T-cell (primary cell): ENCODE measurements at places on chromosomes 5 and 9.

DNA sequence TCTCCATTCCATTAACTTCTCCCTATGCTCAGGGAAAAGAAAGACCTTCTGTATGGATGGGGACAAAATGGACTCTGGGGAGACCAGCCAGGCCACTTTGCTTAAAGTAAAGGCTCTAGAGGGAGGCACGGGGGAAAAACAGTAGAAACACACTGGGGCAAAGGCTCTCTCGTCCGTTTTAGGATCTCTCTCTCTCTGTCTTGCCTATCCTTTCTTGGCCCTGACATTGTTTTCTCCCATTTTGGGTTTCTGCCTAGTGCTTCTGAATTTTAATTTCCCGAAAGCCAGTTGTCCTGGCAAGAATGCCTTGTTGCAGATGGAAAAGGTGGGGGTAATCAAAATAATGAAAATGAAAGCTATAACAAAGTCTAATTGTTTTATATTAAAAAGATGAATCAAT is 28.2 kb downstream of the NMUR2 start:
- no peaks in the 10 kb centered on the region for H3K4me1 ChIP-seq
- H3K4me3 ChIP-seq: no peak overlapping the region
- H3K27me3 ChIP-seq: no peaks in the 10 kb centered on the region
- no peak for DNase-seq
- H3K36me3 ChIP-seq: no peaks in the 10 kb centered on the region
- H3K27ac ChIP-seq: no peak overlapping the region

- no peak overlapping the region for H3K27ac ChIP-seq
- H3K4me3 ChIP-seq: no peak overlapping the region
- H3K27me3 ChIP-seq: no peaks in the 10 kb centered on the region
Observed at GRCh38 chr9:110545705-110546104, 33.8 kb downstream of the SVEP1 start.

- no peaks in the 10 kb centered on the region for H3K36me3 ChIP-seq
- no peak overlapping the region for H3K27ac ChIP-seq
- no peaks in the 10 kb centered on the region for H3K27me3 ChIP-seq
- no peak for DNase-seq
- H3K4me3 ChIP-seq: no peak overlapping the region
- H3K4me1 ChIP-seq: no peaks in the 10 kb centered on the region
Observed at GRCh38 chr9:116237456-116237855, 83.9 kb downstream of the PAPPA start.

DNA sequence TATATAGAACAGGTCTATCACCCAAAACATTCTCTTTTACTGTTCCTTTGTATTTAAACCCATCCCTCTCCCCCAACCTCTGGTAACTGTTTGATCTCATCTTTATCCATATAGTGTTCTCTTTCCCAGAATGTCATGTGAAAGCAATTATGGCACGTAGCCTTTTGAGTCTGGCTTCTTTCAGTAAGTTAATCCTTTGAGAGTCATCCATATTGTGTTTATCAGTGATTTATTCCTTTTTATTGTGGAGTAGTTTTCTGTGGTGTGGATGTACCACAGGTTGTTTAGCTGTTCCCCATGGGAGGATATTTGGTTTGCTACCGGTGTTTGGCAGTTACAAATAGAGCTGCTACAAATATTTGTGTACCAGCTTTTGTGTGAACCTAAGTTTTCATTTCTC is 38.0 kb downstream of the HMGXB3 start:
- H3K27ac ChIP-seq: no peak overlapping the region
- peaks cover 11% of the 10 kb centered on the region for H3K36me3 ChIP-seq
- no peak for DNase-seq
- H3K4me1 ChIP-seq: peaks cover 4% of the 10 kb centered on the region
- no peak overlapping the region for H3K4me3 ChIP-seq

DNA sequence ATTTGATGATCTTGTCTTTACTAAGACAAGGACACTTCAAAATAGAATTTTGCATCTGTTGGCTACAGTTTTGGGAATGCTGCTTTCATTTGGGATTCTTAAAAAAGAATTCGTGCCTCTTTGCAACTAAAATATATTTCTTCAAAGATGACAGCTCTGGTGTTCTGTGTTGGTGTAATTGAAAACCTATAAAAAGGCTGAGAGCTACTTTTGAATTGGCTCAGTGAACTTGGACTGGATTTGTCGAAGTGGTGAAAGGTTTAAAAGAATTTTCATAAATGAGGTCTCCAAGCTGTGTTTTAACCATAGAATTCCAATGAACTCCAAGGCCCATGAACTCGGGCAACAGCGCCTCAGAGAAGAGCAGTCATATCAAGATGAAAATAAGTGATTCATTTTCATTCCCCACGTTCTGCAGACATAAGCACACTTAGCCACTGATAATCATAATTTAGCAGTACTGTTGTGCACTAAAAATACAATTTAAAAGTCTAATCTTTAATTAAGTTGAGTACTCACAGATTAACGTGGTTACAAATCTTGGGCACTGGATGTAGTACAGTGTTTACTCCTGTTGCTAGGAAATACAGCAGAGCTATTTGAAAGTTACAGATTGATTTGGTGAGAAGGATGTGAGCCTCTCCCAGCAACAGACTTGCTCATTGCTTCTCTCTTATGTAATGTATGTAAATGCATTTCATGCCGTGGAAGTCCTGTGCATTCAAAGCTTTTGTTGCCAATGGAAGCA is 10.9 kb downstream of the SNCAIP start:
- H3K27me3 ChIP-seq: no peaks in the 10 kb centered on the region
- H3K36me3 ChIP-seq: no peaks in the 10 kb centered on the region
- no peak overlapping the region for H3K4me3 ChIP-seq

- no peaks in the 10 kb centered on the region for H3K4me1 ChIP-seq
- no peaks in the 10 kb centered on the region for H3K36me3 ChIP-seq
- no peak overlapping the region for H3K4me3 ChIP-seq
Observed at GRCh38 chr5:111142932-111143331, 50.8 kb downstream of the WDR36 start.

- no peaks in the 10 kb centered on the region for H3K27me3 ChIP-seq
- no peak for DNase-seq
- no peaks in the 10 kb centered on the region for H3K4me1 ChIP-seq
- peaks cover 4% of the 10 kb centered on the region for H3K36me3 ChIP-seq
- H3K4me3 ChIP-seq: no peak overlapping the region
Observed at GRCh38 chr9:120642129-120642770, 62.3 kb upstream of the CDK5RAP2 start.

- H3K27me3 ChIP-seq: peaks cover 9% of the 10 kb centered on the region
- H3K27ac ChIP-seq: no peak overlapping the region
- H3K4me3 ChIP-seq: no peak overlapping the region
- no peaks in the 10 kb centered on the region for H3K36me3 ChIP-seq
- H3K4me1 ChIP-seq: no peaks in the 10 kb centered on the region
- DNase-seq: no peak
Observed at GRCh38 chr9:124429530-124429867, 14.3 kb upstream of the PSMB7 start.

DNA sequence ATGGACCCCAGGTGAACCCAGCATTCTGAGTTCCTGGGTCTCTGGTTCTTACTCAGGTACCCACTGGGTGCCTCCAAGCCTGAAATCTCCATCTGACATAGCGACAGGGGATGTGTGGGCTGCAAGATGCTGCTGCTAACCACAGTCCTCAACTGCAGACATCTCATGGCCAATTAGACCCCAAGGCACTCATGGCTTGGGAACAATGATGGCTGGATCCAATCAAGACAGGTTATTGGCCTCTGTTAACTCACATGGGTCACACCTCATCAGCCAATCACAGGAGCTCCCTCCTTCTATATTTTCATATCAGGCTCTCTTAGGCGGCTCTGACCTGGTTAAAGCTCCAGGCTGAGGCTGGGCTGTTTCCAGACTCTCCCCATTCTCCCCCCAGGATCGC is 57.0 kb downstream of the CXXC5 start:
- H3K4me3 ChIP-seq: no peak overlapping the region
- H3K36me3 ChIP-seq: no peaks in the 10 kb centered on the region
- DNase-seq: no peak
- no peaks in the 10 kb centered on the region for H3K27me3 ChIP-seq

GRCh38 chr5:137667341-137667740 is 68.5 kb downstream of the KLHL3 start:
- H3K4me1 ChIP-seq: peaks cover 6% of the 10 kb centered on the region
- H3K4me3 ChIP-seq: no peak overlapping the region
- DNase-seq: no peak
- H3K27ac ChIP-seq: no peak overlapping the region
- no peaks in the 10 kb centered on the region for H3K27me3 ChIP-seq

GRCh38 chr5:147427521-147428401 is 82.1 kb downstream of the DPYSL3 start:
- no peak overlapping the region for H3K4me3 ChIP-seq
- DNase-seq: no peak
- H3K27me3 ChIP-seq: no peaks in the 10 kb centered on the region

GRCh38 chr5:125310749-125311148 is 564.3 kb upstream of the ZNF608 start:
- no peak for DNase-seq
- H3K36me3 ChIP-seq: no peaks in the 10 kb centered on the region
- no peak overlapping the region for H3K27ac ChIP-seq
- no peaks in the 10 kb centered on the region for H3K4me1 ChIP-seq
- no peak overlapping the region for H3K4me3 ChIP-seq
- H3K27me3 ChIP-seq: no peaks in the 10 kb centered on the region

DNA sequence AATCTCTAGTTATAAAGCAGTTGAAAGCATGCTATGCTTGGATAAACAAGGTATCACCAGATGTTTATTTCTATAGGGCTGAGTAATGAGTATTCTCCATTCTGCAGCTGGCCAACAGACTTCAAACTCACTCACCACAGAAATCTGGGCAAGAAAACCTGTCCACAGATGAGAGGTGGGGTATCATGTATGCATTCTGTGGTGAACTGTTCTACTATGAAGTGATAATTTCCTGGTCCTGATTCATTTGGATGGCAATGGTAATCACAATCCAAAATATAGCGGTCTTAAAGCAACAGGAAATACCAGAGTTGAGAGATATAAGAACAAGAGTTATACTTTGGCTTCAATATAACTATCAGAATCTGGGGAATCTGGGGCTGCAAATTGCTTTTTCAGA is 65.9 kb upstream of the EFNA5 start:
- no peaks in the 10 kb centered on the region for H3K4me1 ChIP-seq
- no peaks in the 10 kb centered on the region for H3K27me3 ChIP-seq
- no peak overlapping the region for H3K27ac ChIP-seq
- no peaks in the 10 kb centered on the region for H3K36me3 ChIP-seq
- H3K4me3 ChIP-seq: no peak overlapping the region

- no peaks in the 10 kb centered on the region for H3K36me3 ChIP-seq
- peaks cover 59% of the 10 kb centered on the region for H3K27me3 ChIP-seq
- H3K4me1 ChIP-seq: no peaks in the 10 kb centered on the region
- no peak overlapping the region for H3K4me3 ChIP-seq
Observed at GRCh38 chr9:133204335-133204992, 4.6 kb downstream of the OBP2B start.

GRCh38 chr5:127290946-127291693 is 524 bp downstream of the MEGF10 start:
- H3K36me3 ChIP-seq: no peaks in the 10 kb centered on the region
- H3K4me1 ChIP-seq: peaks cover 8% of the 10 kb centered on the region

- H3K27me3 ChIP-seq: no peaks in the 10 kb centered on the region
- no peak overlapping the region for H3K27ac ChIP-seq
Observed at GRCh38 chr9:80156756-80157472, 585.1 kb downstream of the TLE4 start.

- no peak overlapping the region for H3K4me3 ChIP-seq
- H3K36me3 ChIP-seq: no peaks in the 10 kb centered on the region
- peaks cover 8% of the 10 kb centered on the region for H3K4me1 ChIP-seq
Observed at GRCh38 chr5:54742417-54742891, 224.9 kb downstream of the SNX18 start.

- H3K27me3 ChIP-seq: no peaks in the 10 kb centered on the region
- no peaks in the 10 kb centered on the region for H3K4me1 ChIP-seq
- no peak overlapping the region for H3K4me3 ChIP-seq
- H3K27ac ChIP-seq: no peak overlapping the region
Observed at GRCh38 chr5:138503487-138504270, 38.4 kb downstream of the EGR1 start.

DNA sequence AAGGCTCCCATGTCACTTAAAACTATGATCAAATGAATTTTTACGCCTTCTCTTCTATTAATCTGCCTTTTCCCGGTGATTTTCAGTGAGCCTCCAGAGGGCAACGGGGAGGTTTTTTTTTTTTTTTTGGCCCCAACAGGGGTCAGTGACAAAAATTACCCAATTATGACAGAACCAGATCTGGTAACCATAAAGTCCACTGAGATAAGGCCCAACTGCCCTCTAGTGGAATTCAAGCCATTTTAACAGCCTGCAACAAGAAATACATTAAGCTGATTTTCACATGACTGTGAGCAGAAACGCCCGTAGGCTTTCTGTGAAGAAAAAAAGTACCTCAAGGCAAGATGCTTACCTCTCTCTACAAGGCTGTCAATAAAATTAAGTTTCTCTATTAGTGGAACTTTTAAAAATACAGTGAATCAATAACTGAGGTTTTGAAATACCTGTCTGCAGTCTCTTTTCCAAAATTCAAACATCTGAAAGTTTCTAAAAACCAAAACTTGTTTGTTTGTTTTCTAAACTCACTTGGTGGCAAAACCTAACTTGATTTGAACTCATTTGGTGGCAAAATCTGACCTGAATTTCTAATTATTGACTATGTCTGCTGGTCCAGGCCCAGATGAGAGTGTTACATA is 49.7 kb upstream of the FST start:
- H3K27me3 ChIP-seq: peaks cover 6% of the 10 kb centered on the region
- no peak overlapping the region for H3K4me3 ChIP-seq
- H3K27ac ChIP-seq: no peak overlapping the region
- DNase-seq: no peak

- peak overlapping the region; percentile 96 for H3K27ac ChIP-seq
- peaks cover 2% of the 10 kb centered on the region for H3K36me3 ChIP-seq
- peaks cover 26% of the 10 kb centered on the region for H3K4me1 ChIP-seq
- H3K4me3 ChIP-seq: peak overlapping the region; percentile 61
- no peaks in the 10 kb centered on the region for H3K27me3 ChIP-seq
Observed at GRCh38 chr5:134174841-134175839, 1.6 kb downstream of the SKP1 start.

GRCh38 chr9:72526901-72527800 is 5.7 kb downstream of the TMC1 start:
- H3K4me3 ChIP-seq: peak overlapping the region; percentile 36
- H3K27me3 ChIP-seq: no peaks in the 10 kb centered on the region
- H3K4me1 ChIP-seq: peaks cover 5% of the 10 kb centered on the region
- H3K36me3 ChIP-seq: no peaks in the 10 kb centered on the region

DNA sequence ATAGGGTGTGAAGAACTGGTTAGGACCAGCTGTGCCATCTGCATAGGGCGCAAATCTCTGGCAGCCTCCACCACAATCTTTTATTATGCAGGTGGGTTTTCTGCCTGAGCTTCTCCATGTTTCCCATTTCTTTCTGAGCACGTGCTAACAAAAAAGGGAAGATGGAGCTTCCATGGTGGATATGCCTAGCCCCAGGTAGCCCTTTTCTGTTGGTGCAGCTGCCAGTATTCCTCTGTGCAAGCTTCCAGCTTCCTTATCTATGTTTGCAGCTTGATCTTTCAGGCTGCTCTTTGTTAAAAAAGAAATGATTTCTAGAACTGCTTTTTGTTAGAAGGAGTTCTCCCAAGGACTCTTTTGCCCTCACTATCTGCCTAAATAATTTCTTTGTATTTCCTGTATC is 95.0 kb upstream of the EPB41L4A start:
- no peak overlapping the region for H3K4me3 ChIP-seq
- DNase-seq: no peak
- H3K4me1 ChIP-seq: no peaks in the 10 kb centered on the region
- no peaks in the 10 kb centered on the region for H3K27me3 ChIP-seq
- no peak overlapping the region for H3K27ac ChIP-seq
- H3K36me3 ChIP-seq: no peaks in the 10 kb centered on the region
